ENCODE measurements at places on chromosomes 5 and 9.

DNA sequence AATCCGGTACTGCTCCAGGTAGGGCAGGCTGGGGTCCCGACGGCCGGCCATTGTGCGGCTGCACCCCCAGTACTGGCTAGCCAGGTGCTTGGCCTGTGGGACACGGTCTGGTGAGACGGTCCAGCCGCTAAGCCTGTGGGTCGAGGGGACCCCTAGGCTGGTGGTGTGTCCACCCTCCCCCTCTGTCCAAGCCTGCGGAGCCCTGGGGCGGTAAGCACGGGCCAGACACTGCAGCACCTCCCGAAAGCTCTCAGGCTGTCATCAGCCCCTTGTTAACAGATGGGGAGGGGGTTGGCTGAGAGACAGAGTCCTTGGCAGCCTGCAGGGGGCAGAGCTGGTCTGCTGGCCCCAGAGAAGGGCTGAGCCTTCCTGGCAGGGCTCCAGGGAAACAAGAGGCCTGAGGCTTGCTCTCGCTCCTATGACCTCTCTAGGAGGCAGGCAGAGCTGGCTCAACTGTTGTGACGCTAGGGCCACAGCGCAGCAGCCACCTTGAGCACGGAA lies 11.8 kb upstream of the MRNIP start:
- DNase-seq: no peak

GRCh38 chr5:9626955-9627354 lies 3.2 kb downstream of the TAS2R1 start:
- no peak for DNase-seq

GRCh38 chr9:136764301-136764891 lies at the start of gene LCN15:
Gene LCN15, minus strand, starts transcription at chr9:136764518. Its CDS starts 30 bp downstream, at chr9:136764488.
- DNase-seq: no peak

DNA sequence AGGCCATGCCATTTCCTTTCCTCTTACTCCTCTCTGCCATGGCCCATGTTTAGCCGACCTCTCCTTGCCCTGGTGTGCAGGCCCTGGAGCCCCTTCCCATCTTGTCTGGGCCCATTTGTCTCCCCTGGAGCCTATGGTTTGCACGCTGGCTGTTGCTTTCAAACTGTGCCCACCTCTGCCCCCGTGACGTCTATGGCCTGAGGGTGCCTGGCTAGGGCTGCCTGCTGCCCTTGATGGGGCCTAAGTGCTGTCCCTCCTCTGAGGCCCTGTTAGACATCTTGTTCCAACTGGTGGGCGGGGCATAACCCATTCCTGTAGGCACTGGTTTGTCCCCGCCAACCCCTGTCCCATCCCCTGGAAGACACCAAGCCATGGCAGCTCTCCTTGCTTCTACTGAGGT lies 22.7 kb upstream of the ENHO start:
- DNase-seq: no peak

- DNase-seq: no peak
Measured at GRCh38 chr5:50800410-50800809, 134.0 kb downstream of the PARP8 start.

GRCh38 chr5:149824120-149824519 lies 94.0 kb downstream of the PPARGC1B start:
- DNase-seq: no peak

GRCh38 chr9:98732091-98732490 lies 23.4 kb upstream of the GABBR2 start:
- DNase-seq: no peak

DNA sequence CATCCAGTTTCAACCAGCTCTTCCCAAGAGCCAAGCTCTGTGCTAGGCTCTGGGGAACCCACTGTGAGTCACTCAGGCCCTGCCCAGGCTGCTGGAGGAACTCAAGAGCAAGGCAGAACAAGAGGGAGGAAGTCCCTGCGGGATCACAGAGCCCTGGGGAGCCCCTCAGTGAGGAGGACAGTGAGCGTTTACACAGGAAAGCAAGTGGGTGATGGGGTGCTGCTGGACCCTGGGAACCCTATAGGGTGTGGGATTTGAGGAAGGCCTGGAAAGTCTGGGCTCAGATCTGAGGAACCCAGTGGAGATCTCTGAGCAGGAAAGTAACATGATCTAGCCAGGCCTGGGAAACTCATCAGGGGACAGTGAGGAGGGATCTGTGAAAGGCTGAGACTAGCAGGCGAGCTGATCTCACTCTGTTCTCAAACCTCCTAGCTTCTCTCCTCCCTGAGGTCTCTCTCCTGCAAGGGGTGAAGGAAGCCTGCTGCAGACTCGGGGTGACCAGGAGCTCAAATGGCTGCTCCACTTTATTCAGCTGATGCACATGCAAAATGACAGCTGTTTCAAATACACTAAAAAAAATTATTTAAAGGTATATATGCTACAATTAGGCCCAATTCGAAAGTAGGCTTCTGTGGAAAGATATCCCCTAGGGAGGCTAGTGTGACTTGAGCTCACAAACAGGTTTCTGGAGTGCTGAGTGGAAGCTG lies 70.0 kb downstream of the SHB start:
- DNase-seq: no peak

DNA sequence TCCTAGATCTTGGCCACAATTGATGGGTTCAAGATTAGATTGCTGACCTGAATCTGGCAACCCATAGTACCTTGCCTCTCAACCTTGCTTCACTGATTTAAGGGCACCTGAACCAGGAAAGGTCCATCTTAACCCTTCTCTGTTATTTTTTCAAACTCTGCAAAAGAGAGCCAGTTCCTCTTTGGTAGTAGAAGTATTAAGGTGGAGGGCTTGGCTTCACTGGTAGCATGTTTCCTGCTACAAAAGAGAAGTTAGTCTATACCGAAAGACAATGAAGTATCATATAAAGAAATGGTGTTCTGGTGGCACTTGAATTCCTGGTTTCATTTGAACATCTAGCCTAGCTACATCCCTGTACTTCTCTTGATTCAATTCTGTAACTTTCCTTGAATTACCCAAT lies 8.5 kb downstream of the ALG2 start:
- DNase-seq: no peak

GRCh38 chr5:135005076-135005475 lies 29.0 kb downstream of the PITX1 start:
- no peak for DNase-seq
